ENCODE measurements at places on chromosomes 12 and 14.

DNA sequence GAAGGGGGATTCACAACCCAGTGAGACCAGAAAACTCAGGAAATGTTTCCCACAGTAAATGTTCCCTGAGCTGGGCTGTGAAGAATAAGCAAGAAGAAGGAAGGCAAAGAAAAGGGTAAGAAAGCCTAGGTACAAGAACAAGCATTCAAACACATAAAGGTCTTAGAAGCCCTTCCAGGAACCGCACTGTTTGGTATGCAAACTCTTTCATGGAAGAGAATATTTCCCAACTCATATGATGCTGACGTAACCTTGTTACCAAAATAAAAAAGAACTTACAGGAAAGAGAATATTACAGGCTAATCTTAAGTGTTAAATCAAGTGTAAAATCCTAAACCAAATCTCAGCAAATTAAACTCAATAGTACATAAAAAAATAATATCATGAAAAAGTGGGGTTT is 23.6 kb downstream of the MED6 start:
- no peak for DNase-seq

GRCh38 chr14:22547948-22548750 is 40.9 kb downstream of the DAD1 start:
- DNase-seq, result no peak

DNA sequence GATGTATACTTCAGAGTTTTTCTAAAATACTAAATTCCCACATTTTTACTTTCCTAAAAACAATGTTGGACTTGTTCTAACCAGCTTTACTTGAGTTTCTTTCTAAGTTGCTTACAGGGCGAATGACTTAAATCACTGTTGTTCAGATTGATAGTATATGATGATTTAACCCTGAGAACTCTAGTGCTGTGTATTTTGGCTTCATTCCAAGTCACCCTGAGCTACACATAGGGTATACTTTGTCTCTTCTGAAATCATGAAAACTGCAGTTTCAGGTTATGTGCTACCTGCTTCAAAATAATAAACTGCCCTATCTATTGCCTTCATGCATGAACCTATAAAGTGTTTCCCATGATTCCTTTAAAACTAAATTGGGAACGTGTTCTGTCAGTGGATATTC is 162.5 kb upstream of the PDE3A start:
- no peak for DNase-seq

- DNase-seq, result no peak
Measured at GRCh38 chr12:57370072-57370471, 60.8 kb downstream of the R3HDM2 start.

DNA sequence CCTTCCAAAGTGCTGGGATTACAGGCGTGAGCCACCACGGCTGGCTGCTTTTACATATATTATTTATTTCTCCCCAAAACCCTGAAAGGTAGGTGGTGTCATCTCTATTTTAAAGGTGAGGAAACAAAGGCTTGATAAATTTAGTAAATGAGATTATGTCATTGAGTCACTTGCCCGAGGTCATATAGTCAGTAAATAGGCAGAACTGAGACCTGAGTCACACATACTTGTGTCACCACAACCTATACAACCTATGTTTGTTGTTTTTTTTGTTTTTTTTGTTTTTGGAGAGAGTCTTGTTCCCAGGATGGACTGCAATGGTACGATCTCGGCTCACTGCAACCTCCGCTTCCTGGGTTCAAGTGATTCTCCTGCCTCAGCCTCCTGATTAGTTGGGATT is 12.8 kb downstream of the TSFM start:
- no peak for DNase-seq

GRCh38 chr12:51335931-51336330 is 10.5 kb downstream of the CELA1 start:
- no peak for DNase-seq

DNA sequence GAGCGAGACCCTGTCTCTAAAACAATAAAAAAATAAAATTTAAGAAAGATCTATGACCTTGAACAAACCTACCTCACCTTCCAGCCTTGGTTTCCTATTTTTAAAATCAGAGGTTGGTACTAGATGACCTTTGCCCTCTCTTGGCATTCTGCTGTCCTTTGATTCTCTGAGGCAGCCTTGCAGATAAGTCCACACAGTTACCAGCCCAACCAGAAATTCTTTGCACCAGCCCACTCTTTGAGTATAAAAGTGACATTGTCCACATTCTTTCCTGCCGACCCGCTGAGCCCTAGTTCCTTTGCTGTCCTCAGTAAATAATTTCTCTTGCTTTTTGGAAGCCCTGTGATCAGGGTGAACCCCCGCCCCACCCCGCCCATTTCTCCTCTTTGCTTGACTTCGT is 150.4 kb downstream of the PHETA1 start:
- DNase-seq, result no peak

DNA sequence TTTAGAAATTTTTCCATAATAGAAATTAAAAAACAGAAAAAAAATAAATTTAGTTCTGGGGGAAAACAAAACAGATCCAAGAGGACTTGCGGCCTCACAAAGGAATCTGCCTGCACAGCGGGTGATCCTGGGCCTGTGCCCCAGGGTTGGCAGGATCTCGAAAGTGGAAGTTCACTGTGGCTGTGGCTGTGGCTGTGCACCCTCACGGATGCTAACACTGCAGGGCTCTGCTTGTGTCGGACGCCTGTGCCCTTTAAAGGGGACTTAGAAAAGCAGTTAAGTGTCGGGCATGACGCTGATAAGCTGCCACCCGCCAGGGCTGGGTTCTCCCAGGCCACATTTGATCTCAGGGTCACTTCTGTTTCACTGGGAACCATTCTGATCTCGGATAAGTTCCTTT is 209.1 kb downstream of the TTC7B start:
- DNase-seq, result no peak

DNA sequence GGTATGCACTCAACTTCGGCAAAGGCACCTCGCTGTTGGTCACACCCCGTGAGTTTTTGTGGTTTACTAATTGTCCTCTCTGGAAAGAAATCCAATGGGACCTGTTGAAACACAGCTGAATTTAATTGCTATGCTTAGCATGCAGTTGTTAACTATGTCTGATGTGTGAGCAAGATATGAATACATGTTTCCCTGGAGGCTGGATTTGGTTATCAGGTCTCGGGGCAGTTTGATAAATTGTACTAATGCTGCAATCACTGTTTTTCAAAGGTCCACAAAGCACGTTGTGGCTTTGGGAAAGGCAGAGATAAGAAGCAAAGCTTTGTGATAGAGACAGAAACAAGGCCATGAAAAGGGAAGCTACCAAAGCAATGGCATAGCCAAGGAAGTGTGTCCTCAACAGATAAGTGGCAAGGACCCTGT is 91.3 kb downstream of the DAD1 start:
- DNase-seq, result no peak

DNA sequence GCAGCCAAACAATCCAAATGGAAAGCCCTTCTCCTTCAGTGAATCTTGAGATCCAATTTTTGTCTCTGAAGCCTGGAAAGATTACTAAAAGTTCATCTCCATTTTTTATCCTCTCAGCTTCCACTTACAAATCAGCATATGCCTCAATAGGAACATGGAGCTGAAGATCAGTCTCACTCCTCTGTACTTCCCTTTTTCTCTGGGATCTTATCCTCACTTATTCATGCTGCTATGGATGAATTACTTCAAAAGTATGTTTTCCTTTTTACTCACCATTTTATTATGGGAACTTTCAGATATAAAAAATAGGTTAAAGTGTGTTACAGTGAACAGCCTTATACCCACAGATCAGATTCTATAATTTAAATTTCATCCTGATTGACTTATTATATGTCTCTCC is 14.4 kb upstream of the NTF3 start:
- DNase-seq, result no peak

GRCh38 chr14:85519661-85520305 is 10.2 kb upstream of the FLRT2 start:
- DNase-seq, result no peak

GRCh38 chr14:67738740-67739504 is 37.2 kb downstream of the RDH12 start:
- peak; percentile 78 for DNase-seq

DNA sequence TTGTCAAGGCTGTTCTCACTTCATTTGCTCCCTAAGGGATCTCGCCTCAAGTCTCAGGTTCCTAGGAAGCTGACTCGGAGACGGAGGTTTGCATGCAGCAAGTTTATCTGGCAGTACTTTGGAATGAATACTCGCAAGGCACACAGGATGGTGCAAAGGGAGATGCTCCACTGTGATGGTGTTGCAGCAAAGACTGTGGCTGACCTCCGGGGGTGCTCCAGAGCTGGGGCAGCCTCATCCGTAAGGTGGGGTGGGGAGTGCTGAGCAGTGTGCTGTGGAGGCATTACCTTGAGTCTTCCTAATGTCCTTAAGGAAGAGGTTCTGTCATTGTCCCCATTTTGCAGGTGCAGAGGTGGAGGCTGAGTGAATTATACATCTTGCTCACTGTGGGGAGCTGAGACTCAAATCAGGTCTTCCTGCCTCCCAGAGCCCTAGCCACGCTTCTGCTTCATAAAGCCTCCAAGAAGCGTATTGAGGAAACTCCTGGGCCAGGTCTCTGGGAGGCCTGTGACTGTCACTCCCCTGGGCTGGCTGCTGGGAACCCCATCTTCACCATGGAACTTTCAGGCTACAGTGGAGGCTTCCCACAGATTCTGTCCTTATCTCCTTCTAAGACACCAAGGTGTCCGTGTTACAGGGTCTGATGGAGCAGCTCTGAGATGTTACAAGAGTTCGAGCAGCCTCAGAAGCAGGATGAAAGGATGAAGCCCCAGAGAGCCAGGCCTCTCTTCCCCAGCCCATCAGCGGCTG is 39.5 kb downstream of the GALNT16 start:
- DNase-seq, result no peak

- no peak for DNase-seq
Measured at GRCh38 chr12:68310370-68310769, 21.8 kb downstream of the MDM1 start.

DNA sequence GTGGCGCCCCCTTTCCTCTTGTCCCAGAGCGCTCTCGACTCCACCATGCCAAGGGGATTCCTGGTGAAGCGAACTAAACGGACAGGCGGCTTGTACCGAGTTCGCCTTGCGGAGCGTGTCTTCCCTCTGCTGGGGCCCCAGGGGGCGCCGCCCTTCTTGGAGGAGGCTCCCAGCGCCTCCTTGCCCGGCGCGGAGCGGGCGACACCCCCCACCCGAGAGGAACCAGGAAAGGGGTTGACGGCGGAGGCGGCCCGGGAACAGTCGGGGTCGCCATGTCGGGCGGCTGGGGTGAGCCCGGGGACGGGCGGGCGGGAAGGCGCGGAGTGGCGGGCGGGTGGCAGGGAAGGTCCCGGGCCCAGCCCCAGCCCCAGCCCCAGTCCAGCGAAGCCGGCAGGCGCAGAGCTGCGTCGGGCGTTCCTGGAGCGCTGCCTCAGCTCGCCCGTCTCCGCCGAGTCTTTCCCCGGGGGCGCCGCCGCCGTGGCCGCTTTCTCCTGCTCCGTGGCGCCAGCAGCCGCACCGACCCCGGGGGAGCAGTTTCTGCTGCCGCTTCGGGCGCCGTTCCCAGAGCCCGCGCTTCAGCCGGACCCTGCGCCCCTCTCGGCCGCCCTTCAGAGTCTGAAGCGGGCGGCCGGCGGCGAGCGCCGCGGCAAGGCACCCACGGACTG is 376 bp downstream of the INSM2 start:
- DNase-seq, result peak; percentile 11

GRCh38 chr12:52145228-52146088 is 46.4 kb downstream of the KRT80 start:
- no peak for DNase-seq

GRCh38 chr12:93192878-93193277 is 184.8 kb upstream of the NUDT4 start:
- no peak for DNase-seq

DNA sequence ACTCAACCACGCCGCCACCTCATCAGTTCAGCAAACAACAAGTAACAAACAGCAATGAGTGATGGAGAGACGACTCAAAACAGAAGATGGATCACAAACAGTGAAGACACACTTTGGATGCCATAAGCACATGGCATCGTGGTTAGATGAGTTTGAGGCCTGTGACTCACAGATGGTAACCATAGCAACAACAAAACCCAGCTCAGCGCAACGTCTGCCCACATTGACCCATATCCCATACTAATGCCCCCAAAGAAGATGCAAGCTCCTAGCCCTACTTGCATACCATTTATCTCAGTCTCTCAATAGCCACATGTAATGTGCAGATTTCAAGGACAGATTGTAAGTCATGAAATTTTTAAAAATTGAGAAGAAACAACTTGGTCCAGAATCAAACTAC is 1322.3 kb upstream of the TMEM132C start:
- no peak for DNase-seq

DNA sequence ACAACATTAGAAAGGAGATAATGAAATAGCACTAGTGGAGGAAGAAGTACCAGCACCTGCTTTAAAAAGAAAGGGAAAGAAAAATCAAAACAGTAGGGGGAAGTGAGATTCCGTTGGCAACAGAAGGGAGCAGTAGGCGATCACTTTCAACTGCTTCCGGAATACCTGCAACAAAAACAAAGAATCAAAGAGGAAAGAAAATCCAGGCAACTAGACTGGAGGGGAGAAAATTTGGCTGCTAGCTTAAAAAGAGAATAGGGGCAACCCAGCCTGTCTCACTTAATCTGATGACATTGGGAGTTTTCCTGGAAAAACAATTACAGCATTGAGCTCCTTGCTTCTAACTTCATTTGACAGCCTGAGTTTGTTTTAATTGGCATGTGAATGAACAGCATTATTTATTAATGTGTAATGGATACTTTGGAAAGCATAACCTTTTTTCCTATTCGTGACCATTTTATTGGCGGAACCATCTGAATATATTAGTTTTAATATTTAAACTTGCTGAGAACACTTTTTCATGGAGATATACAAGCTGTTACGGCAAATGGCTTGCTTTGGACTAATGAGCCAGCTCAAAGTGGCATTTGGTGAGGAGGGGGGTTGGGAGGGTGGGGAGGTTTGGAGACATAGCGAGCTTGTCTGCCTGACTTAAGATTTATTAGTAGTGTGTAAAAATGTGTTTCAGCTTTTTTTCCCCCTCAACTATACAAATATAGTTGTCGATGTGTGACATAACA is 2.5 kb upstream of the DACT1 start:
- DNase-seq, result no peak

DNA sequence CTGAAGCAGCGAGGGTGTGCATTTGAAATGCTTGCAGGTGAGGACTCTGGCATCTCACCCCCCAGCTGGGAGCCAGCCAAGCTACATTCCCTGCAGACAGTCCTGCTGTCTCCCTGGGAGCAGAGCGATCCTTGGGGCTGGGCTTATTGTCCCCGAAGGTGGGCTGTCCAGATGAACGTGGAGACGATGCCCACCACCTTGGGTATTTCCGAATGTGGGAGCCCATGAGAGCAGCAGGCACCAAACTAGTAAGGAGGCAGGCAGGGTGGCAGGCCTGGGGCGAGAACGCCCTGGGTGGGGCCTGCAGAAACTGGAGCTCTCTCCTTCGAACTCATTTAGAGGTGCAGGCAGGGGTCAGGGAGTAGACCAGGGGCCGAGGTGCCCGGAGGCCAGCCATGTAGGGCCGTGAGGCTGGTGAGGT is 18.5 kb downstream of the ZBTB42 start:
- no peak for DNase-seq

GRCh38 chr14:97224016-97224415 is 426.8 kb downstream of the VRK1 start:
- no peak for DNase-seq

- DNase-seq, result no peak
Measured at GRCh38 chr14:84420221-84420620, 1109.7 kb upstream of the FLRT2 start.

GRCh38 chr14:95464514-95464913 is 51.9 kb downstream of the SYNE3 start:
- DNase-seq, result no peak
